ENCODE measurements at places on chromosomes 6 and 20.

- no peak for DNase-seq
Measured at GRCh38 chr6:138336221-138336620, 41.5 kb upstream of the SMIM28 start.

DNA sequence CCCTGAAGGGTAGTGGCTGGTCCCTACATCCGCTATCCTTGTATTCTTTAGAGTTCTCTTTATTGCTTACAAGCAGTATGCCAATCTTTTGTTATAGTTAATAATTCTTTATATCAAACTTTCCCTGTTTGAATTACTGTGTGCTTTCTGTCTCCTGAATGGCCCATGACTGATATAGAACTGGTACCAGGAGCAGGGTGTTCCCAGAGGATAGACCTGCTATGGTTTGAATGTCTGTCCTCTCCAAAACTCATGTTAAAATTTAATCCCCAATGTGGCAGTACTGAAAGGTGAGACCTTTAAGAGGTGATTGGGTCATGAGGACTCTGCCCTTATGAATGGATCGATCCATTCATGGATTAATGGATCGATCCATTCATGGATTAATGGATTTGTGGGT, 26.0 kb downstream of the CD164 start:
- DNase-seq, result no peak

- DNase-seq, result no peak
Measured at GRCh38 chr6:136350914-136351313, 61.3 kb upstream of the BCLAF1 start.

DNA sequence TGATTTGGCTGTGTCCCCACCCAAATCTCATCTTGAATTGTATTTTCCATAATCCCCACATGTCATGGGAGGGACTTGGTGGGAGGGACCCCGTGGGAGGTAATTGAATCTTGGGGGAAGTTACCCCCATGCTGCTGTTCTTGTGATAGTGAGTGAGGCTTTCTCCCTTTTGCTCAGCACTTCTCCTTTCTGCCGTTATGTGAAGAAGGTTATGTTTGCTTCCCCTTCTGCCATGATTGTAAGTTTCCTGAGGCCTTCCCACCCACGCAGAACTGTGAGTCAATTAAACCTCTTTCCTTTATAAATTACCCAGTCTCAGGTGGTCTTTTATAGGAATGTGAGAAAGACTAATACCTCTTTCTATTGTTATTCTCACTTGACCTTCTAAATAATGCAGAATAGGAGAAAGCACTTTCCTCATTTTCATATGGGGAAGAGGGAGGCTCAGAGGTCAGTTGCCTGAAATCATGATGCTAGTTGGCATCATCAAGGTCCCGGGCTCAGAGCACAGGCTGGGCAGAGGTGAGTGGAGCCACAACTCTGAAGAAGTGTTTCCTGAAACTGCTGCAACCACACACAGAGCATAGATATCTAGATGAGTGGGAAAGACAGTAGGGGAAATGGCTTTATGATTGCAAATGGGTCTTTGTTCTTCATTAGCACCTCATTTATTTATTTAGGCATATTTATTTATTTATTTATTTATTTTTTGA, 191.0 kb downstream of the QKI start:
- no peak for DNase-seq

- DNase-seq, result no peak
Measured at GRCh38 chr20:62405108-62405980, 1.7 kb downstream of the CABLES2 start.

DNA sequence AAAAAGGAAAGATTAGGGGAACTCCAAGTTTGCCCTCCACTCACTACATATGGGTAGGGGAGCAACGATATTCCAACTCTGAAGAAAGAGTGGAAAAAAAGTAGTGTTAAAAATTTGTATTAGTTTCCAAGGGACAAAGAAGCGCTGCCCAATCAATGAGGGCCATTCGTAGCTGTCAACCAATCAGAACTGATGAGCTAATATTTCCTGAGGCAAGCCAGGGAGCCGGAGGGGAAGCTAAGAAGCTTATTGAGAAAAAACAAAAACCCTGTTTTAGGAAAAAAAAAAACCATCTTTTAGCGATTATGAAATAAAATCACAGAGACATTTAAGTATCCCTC, 59.5 kb downstream of the TRIM38 start:
- DNase-seq, result no peak

- no peak for DNase-seq
Measured at GRCh38 chr6:20892365-20892764, 358.1 kb downstream of the CDKAL1 start.

GRCh38 chr6:139611327-139612134, 237.1 kb upstream of the CITED2 start:
- no peak for DNase-seq

GRCh38 chr6:43742285-43742684, 27.7 kb upstream of the VEGFA start:
- no peak for DNase-seq

DNA sequence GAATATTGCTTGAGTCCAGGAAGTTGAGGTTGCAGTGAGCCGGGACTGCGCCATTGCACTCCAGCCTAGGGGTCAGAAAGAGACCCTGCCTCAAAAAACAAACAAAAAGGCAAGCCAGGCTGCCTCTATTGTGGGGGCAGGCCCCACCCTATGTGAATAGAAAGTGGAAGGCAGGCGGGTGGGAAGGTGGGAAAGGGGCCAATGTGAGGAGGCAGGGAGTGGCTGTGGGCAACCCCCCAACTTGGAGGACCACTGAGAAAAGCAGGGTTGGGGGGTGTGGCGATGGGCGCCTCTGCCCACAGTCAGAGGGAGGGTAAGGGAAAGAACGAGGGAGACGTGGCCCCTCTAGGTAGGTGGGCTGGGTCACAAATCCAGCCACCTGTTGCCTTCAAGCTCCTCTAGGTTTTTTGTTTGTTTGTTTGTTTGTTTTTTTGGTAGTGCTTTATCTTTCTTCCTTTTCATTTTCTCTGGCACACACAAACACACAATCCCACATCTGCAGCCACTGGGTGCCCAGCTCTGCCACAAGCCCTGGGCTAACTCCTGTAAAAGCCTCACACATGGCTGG, 5.3 kb upstream of the AP5S1 start:
- DNase-seq, result no peak

- DNase-seq, result no peak
Measured at GRCh38 chr6:22601984-22602383, 32.6 kb downstream of the HDGFL1 start.

DNA sequence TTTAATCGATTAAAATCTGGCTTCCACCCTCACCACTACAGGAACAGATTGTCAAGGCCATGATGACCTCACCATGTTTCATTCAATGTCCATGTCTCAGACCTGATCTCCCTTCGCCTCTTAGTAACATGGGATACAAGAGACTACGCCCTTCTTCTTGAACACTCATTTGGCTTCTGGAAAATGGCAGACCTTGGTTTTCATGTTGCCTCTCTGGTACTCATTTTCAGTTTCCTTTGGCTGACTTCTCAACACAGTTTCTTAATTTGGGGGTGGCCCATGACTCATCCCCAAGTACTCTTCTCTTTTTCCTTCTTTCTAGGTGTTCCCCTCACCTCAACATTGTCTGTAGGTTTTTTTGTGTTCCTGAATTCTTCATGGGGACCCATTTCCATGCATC, 22.7 kb downstream of the TMX4 start:
- DNase-seq, result no peak

Data from stimulated activated CD4-positive, alpha-beta T cell treated with anti-CD3 and anti-CD28 coated beads, Interleukin-4, amount 100 ng/mL, for 4 hours (primary cell).